A673 (cell line): ENCODE measurements at places on chromosomes 7 and 10.

DNA sequence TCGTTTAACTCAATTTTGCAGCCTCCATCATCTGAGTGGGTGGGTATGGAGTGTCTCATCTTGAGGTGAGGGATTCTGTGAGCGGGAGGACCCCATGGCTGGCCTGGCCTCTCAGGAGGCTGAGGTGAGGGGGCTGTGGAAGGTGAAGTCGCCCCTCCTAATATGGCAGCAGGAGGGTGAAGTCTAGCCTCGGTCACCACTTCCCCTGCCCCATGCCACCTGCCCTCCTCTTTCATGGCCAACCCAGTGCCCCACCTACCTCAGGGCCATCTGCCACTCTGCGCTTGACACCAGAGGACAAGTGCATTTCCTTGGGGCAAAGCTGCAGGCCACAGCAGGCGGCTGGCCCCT, 8.7 kb downstream of the RASGEF1A start:
- no peaks in the 10 kb centered on the region for H3K27me3 ChIP-seq
- DNase-seq: no peak
- no peak overlapping the region for H3K4me3 ChIP-seq
- H3K4me1 ChIP-seq: no peaks in the 10 kb centered on the region
- H3K27ac ChIP-seq: no peak overlapping the region

- H3K4me1 ChIP-seq: no peaks in the 10 kb centered on the region
- H3K36me3 ChIP-seq: no peaks in the 10 kb centered on the region
- no peaks in the 10 kb centered on the region for H3K27me3 ChIP-seq
- DNase-seq: no peak
- H3K4me3 ChIP-seq: no peak overlapping the region
These were observed 554.3 kb downstream of the NRG3 start for GRCh38 chr10:82429302-82429701.

- H3K27ac ChIP-seq: no peak overlapping the region
- no peaks in the 10 kb centered on the region for H3K27me3 ChIP-seq
- no peaks in the 10 kb centered on the region for H3K36me3 ChIP-seq
- DNase-seq: peak; percentile 80
- H3K4me3 ChIP-seq: no peak overlapping the region
These were observed 3.8 kb upstream of the NRCAM start for GRCh38 chr7:108459922-108460551.

GRCh38 chr7:104367926-104368325, 39.5 kb downstream of the LHFPL3 start:
- no peak overlapping the region for H3K27ac ChIP-seq
- no peaks in the 10 kb centered on the region for H3K36me3 ChIP-seq
- H3K27me3 ChIP-seq: peaks cover 41% of the 10 kb centered on the region
- no peaks in the 10 kb centered on the region for H3K4me1 ChIP-seq
- H3K4me3 ChIP-seq: no peak overlapping the region

- no peak for DNase-seq
- no peaks in the 10 kb centered on the region for H3K4me1 ChIP-seq
- no peak overlapping the region for H3K27ac ChIP-seq
- H3K27me3 ChIP-seq: no peaks in the 10 kb centered on the region
- no peaks in the 10 kb centered on the region for H3K36me3 ChIP-seq
These were observed 64.9 kb downstream of the PRKG1 start for GRCh38 chr10:51139176-51139575.

- H3K4me3 ChIP-seq: no peak overlapping the region
- no peak for DNase-seq
- peaks cover 5% of the 10 kb centered on the region for H3K4me1 ChIP-seq
- no peak overlapping the region for H3K27ac ChIP-seq
- H3K27me3 ChIP-seq: no peaks in the 10 kb centered on the region
- no peaks in the 10 kb centered on the region for H3K36me3 ChIP-seq
These were observed 10.8 kb upstream of the LIPA start for GRCh38 chr10:89262086-89263051.

- H3K36me3 ChIP-seq: no peaks in the 10 kb centered on the region
- no peaks in the 10 kb centered on the region for H3K27me3 ChIP-seq
- H3K4me3 ChIP-seq: no peak overlapping the region
- peaks cover 12% of the 10 kb centered on the region for H3K4me1 ChIP-seq
These were observed 349.4 kb downstream of the PARD3 start for GRCh38 chr10:34465678-34466077.

DNA sequence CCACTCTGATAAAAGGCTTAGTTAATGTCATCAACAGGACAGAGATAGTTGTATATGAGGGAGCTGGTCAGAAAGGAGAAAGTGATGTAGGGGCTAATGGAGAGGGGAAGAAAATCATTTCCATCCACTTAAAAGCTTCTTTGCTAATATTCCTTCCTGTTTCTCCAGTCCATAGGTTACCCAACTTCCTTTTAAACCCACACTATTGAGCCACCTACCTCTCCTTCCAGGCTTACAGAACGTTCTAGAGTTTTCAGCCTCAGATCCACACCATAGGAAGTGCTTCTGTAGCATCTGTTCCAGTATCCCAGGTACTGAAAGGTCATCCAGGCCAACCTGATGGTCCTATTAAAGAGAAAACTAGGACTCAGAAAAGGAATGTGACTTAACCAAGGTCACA, 28.2 kb downstream of the STRIP2 start:
- H3K27ac ChIP-seq: no peak overlapping the region
- H3K4me3 ChIP-seq: no peak overlapping the region
- peaks cover 13% of the 10 kb centered on the region for H3K36me3 ChIP-seq

- H3K27me3 ChIP-seq: no peaks in the 10 kb centered on the region
- no peak overlapping the region for H3K4me3 ChIP-seq
- no peak overlapping the region for H3K27ac ChIP-seq
- H3K4me1 ChIP-seq: peaks cover 39% of the 10 kb centered on the region
These were observed 41.7 kb downstream of the ARL4A start for GRCh38 chr7:12729112-12729511.

DNA sequence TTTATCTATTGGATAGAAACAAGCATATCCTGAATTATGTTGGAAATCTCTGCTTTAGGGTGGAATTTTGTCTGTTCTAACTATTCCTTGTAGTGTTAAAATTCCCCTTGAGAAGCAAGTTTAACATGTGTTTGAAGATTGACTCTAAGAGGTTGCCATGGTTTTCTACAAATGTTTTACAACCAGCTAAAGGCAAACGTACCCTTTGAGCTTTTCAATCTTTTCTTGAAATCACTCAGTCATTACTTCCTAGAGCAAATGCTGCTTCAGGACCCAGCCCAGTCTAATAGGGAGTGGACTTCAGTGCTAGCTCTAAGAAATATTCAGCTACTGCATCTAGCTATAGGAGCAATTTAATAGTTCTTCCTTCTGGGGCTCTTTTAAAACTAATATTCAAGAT, 118.8 kb upstream of the IFRD1 start:
- DNase-seq: no peak
- no peak overlapping the region for H3K27ac ChIP-seq
- H3K4me1 ChIP-seq: no peaks in the 10 kb centered on the region
- H3K27me3 ChIP-seq: no peaks in the 10 kb centered on the region
- H3K4me3 ChIP-seq: no peak overlapping the region

GRCh38 chr7:145082366-145083161, 246.7 kb upstream of the TPK1 start:
- peak overlapping the region; percentile 54 for H3K27ac ChIP-seq
- no peaks in the 10 kb centered on the region for H3K27me3 ChIP-seq
- no peak overlapping the region for H3K4me3 ChIP-seq
- DNase-seq: peak; percentile 25

GRCh38 chr10:45409782-45410181, 35.8 kb downstream of the ALOX5 start:
- no peak for DNase-seq
- no peaks in the 10 kb centered on the region for H3K36me3 ChIP-seq
- no peaks in the 10 kb centered on the region for H3K4me1 ChIP-seq
- peaks cover 18% of the 10 kb centered on the region for H3K27me3 ChIP-seq
- H3K4me3 ChIP-seq: no peak overlapping the region
- H3K27ac ChIP-seq: no peak overlapping the region

GRCh38 chr10:96125142-96125515, 5.0 kb upstream of the ZNF518A start:
- H3K27ac ChIP-seq: no peak overlapping the region
- H3K36me3 ChIP-seq: no peaks in the 10 kb centered on the region
- H3K4me3 ChIP-seq: no peak overlapping the region
- H3K4me1 ChIP-seq: no peaks in the 10 kb centered on the region
- peaks cover 13% of the 10 kb centered on the region for H3K27me3 ChIP-seq
- no peak for DNase-seq

DNA sequence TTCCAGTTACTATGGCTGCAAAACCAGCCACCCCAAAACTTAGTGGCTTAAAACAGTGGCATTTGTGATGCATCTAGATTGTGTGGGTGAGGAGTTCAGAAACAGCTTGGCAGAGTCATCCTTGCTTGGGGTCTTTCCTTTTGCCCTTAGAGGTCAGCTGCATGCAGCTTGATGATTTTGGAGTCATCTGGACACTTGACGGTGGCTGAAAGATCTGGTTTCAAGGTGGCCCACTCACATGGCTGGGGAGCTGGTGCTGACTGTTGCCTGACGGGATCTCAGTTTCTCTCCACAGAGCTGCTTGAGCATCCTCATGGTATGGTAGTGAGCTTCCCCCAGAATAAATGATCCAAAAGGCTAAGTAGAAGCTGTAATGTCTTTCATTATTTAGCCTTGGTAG, 191.3 kb upstream of the GALNT17 start:
- H3K36me3 ChIP-seq: no peaks in the 10 kb centered on the region
- H3K27ac ChIP-seq: no peak overlapping the region
- H3K4me1 ChIP-seq: no peaks in the 10 kb centered on the region
- no peak overlapping the region for H3K4me3 ChIP-seq

DNA sequence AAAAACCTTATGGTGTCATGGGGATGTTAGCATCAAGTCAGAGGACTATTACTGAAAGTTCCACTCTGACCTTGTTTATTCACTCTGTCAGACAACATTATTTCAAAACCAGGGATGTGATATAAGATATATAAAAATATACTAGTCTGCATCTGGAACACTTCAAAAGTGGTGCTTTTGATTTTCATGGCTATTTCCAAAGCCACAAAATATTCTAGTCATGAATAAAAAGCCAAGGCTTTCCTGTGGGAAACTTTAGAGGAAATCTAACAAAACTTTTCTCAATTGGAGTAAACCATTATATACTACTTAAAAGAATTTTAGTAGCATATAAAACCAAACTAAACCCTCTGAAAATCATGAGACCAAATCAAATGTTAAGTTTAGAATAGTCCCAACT, 205.2 kb downstream of the TMEM26 start:
- no peak overlapping the region for H3K4me3 ChIP-seq
- no peaks in the 10 kb centered on the region for H3K4me1 ChIP-seq
- no peaks in the 10 kb centered on the region for H3K36me3 ChIP-seq
- no peak overlapping the region for H3K27ac ChIP-seq

- DNase-seq: peak; percentile 93
- H3K27me3 ChIP-seq: no peaks in the 10 kb centered on the region
- H3K36me3 ChIP-seq: no peaks in the 10 kb centered on the region
- peaks cover 63% of the 10 kb centered on the region for H3K4me1 ChIP-seq
- H3K27ac ChIP-seq: peak overlapping the region; percentile 98
These were observed 2.0 kb downstream of the KAZALD1 start for GRCh38 chr10:101063548-101064414.

DNA sequence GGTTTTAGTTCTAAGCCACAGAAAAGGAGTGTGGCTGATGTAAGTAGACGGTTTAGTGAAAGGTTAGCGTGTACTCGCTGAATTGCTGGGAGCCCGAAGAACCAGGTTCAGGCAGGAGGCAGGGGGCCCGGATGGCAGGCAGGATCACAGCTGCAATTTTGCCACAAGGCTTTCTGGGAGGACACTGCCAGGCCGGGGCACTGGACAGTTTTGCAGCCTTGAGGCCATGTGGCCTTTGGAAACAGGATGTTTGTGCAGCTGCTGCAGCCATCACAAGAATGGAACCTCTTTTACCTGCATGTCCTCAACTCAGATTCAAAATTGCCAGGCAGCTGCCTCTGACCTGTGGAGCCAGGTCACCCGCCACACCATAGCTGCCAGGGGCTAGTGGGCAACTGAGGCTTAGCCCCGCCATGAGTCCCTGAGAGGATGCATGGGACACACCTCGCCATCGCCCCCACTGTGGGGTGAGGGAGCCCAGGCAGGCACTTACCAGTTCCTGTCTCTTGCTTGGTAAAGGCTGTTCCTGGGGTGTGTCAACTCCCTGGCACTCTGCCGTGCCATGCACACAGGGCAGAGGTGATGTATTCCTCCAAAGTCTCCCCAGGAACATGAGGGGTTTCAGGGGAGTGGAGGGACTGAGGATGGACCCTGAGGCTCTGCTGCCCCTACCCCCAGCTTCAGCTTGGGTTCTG, 188.6 kb downstream of the RPS24 start:
- H3K4me3 ChIP-seq: no peak overlapping the region
- H3K27ac ChIP-seq: no peak overlapping the region
- DNase-seq: no peak
- no peaks in the 10 kb centered on the region for H3K36me3 ChIP-seq

GRCh38 chr10:112409299-112409698, 35.4 kb downstream of the ACSL5 start:
- DNase-seq: no peak
- H3K27ac ChIP-seq: no peak overlapping the region
- peaks cover 6% of the 10 kb centered on the region for H3K27me3 ChIP-seq
- no peak overlapping the region for H3K4me3 ChIP-seq

DNA sequence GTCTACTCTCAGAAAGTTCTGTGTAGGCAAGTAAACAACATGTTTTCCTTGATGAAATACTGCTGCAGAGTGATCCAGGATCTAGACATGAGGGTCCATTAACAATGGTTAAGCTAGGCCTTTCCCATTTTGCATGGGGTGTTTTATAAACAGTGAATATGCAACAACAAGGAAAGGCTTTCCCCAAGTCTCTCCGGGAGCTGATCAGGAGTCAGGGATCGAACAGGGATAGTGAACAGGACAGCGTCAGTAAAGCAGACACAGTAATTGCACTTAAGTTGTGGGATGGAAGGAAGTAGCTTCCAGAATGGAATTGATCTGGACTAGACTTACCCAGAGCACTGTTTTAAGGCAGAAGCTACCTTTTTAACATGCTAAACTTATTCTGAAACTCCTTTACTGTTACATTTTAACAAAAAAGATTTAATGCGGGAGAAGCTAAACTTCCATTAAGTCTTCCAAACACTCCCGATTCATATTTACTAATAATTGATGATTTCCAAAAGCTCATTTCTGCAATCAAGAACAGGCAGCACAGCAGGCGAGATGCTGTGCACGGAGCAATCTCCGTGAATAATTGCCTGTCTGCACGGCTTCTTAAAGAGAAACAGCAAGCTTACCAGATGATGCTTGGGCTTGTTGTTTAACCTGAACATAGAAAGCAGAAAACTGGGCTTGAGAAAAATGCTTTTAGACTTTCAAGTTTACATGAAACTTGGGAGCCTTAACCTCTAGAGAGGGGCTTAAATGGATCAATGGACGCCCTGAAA, 50.3 kb upstream of the DOCK1 start:
- H3K4me1 ChIP-seq: no peaks in the 10 kb centered on the region
- no peaks in the 10 kb centered on the region for H3K36me3 ChIP-seq
- no peak for DNase-seq
- no peaks in the 10 kb centered on the region for H3K27me3 ChIP-seq

- H3K36me3 ChIP-seq: no peaks in the 10 kb centered on the region
- H3K27ac ChIP-seq: no peak overlapping the region
- DNase-seq: no peak
- no peaks in the 10 kb centered on the region for H3K4me1 ChIP-seq
- H3K27me3 ChIP-seq: no peaks in the 10 kb centered on the region
These were observed 101.8 kb upstream of the WAC start for GRCh38 chr10:28431139-28431538.
